Tibial artery (tissue), 4 donors: ENCODE measurements at places on chromosomes 5 and 9.

- no peak for DNase-seq
Observed at GRCh38 chr5:179914032-179914755, 6.5 kb upstream of the TBC1D9B start.

- DNase-seq, result no peak
Observed at GRCh38 chr5:170143091-170143490, 37.4 kb downstream of the FOXI1 start.

- no peak for DNase-seq
Observed at GRCh38 chr5:63554191-63554590, 408.1 kb downstream of the HTR1A start.

GRCh38 chr5:61334868-61335615 lies 3.0 kb downstream of the ZSWIM6 start:
- DNase-seq, result no peak

DNA sequence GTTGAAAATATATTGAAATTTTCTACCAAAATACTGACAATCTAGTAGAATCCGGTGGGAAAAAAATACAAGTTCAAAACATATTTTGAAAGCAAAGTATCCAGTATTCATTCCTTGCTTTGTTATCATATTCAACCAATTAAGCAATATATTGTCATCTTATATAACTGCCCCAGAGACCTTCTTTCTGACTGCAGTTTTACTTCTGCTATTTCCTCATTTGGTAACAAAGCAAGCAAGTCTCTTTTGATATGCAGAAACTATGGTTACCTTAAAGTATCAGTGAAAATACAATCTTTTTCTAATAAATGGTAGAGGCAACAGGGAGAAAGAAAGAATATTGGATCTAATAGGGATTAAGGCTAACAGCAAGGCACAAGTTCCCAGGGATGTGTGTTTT lies 663.7 kb upstream of the MEF2C start:
- no peak for DNase-seq

- no peak for DNase-seq
Observed at GRCh38 chr9:76891279-76891678, 14.6 kb downstream of the PRUNE2 start.

- DNase-seq, result no peak
Observed at GRCh38 chr5:102313912-102314311, 17.8 kb upstream of the SLCO4C1 start.

DNA sequence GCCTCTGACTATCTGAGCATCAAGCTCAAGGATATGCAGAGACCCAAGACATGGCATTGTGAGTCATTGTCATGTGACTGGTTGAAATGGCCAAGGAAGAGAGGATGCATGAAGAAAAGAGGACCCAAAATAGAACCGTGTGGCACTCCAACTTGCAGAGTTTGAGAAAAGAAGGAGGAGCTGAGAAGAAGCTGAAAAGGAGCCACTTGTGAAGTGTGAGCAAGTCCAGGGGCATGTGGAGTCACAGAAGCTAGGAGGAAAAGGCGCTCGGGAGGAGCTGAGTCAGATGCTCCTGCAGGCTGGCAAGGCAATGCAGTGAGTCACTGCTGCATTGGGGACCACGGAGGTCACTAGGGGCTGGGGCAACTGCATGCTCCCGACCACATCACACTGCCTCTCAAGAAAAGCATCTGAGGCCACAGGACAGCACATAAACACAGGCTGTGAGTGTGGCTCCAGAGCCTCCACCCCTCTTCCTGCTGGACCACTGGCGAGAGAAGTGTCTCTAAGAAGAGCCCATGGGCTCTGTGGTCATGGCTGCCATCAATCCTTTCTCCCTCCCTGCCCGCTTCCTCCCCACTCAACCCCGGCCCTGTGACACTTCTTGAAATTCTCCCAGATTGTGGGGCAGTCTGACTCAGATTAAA lies 197.6 kb downstream of the DRD1 start:
- DNase-seq, result peak; percentile 86

DNA sequence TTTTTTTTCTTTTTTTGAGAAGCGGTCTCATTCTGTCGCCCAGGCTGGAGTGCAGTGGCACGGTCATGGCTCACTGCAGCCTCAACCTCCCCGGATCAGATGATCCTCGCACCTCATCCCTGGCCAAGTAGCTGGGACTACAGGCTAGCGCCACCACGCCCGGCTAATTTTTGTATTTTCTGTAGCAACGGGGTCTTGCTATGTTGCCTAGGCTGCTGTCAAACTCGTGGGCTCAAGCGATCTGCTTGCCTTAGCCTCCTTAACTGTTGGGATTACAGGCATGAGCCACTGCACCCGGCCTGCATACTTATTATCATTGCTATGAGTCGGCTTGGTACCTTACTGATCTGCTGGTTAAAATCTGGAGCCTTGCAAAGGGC lies 790 bp upstream of the IARS1 start:
- DNase-seq, result no peak

- no peak for DNase-seq
Observed at GRCh38 chr9:120324996-120325642, 254.8 kb downstream of the CDK5RAP2 start.

DNA sequence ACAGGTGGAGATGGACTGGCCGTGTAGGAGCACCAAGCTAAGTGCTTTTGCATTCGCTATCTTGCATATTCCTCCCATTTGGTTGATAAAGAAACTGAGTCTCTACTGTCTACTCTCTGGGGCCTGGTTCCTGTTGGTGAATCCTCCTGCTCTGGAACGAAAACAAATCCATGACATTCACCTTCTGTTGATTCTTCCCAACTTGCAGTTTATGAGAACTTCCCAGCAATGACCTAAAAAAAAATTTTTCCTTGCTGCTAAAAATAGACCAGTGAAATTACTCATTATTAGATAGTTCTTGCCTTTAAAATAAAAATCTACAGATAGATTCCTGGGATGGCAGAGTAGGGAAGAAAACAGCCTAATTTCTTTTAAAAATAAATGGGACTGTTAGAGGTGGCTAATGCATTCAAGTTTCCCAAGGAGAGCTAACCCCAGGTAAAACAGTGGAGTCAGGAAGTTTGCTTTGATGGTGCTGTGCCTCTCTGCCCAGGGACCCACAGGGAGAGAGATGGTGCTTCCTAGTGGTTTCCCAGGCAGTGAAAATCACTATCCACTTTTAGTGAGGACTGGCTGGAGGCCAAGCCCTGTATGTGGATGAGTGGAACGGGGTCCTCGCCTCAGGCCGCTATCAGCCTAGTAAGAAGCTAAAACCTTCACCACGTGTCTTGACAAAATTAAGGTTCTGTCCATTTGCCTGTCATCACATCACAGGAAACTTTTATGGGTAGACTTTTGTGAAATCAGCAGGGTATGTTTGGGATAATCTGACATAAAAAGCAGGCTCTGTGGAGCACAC lies 68.4 kb upstream of the NR3C1 start:
- DNase-seq, result no peak
